ENCODE measurements at places on chromosomes 6 and 20.

DNA sequence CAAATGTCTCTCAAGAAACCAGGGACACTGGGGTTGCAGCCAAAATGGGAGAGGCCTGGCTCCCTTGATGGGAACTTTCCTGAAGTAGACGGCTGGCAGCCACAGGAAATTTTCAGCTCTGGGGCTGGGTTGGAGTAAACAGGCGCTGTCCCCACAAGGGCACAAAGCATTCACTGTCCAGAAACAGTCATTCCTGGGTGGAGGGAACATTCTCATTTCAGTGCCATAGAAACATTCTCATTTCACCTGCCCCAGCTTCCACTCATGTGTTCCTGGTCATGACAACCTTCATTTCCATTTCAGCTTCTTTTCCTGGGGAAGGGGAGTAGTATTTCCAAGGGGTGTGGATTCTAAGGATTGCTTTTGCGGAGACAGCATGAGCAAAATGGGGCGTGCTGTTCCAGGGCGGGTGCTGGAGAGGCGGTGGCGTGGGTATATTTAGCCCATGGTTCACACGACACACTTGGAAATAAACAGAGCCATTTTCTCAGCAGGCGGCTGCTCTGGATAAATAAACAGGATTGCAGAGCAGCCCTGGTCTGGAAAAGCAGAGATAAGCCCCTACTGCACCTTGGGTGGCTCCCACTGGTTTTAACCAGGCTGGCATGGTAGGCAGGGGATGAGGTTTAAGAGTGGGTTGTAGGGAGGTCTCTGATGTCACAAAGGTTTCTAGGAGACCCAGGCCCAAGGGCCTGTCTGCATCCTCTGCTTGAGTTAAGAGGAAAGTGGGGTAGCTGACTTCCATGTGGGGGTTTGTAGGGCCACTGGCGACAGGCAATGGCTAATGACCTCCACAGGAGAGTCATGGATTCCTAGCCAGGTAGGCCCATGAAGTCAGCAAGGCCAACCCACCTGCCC lies 32.9 kb downstream of the COX4I2 start:
- no peak for DNase-seq

- DNase-seq: no peak
Observed at GRCh38 chr6:43226192-43226851, 3.0 kb downstream of the DNPH1 start.

DNA sequence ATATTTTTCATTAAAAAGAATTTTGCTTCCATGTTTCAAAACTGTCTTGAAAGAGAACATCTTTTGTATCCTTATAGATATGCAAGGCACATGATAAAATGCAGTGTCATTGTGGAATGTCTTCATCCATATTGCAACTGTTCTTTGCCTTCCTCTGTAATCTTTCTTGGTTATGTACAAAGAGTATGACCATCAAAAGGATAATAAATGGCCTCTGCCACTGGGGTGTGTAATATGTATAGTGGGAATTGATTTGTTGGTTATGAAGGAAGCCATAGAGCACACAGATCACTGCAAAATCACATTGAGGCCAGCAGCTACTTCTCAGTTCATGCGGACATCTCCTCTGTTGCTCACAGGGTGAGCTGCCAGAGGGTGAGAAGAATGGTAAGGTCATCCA lies 703.5 kb downstream of the TFAP2A start:
- no peak for DNase-seq

DNA sequence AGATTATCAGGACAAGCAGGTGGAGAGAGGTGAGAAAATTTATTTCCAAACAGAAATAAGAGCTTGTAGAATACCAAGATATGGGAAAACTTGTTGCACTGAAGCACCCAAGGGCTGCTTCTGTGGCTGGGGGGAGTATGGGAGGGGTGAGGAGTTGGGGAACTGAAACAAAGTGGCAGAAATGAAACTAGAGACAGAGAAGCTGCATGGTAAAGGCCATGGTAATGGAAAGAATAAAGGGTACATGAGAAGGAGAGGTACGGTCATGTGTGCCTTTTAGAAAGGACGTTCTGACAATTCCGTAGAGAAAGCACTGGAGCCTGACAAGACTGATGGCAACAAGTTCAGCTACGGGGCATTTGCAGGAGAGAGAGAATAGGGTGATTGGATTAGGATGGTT lies 51.6 kb upstream of the RIN2 start:
- DNase-seq: no peak

- no peak for DNase-seq
Observed at GRCh38 chr6:150134280-150134920, 8.4 kb upstream of the PPP1R14C start.

GRCh38 chr6:347232-347631 lies 44.3 kb upstream of the IRF4 start:
- DNase-seq: no peak

- DNase-seq: no peak
Observed at GRCh38 chr20:43458422-43458924, 777 bp downstream of the SRSF6 start.

DNA sequence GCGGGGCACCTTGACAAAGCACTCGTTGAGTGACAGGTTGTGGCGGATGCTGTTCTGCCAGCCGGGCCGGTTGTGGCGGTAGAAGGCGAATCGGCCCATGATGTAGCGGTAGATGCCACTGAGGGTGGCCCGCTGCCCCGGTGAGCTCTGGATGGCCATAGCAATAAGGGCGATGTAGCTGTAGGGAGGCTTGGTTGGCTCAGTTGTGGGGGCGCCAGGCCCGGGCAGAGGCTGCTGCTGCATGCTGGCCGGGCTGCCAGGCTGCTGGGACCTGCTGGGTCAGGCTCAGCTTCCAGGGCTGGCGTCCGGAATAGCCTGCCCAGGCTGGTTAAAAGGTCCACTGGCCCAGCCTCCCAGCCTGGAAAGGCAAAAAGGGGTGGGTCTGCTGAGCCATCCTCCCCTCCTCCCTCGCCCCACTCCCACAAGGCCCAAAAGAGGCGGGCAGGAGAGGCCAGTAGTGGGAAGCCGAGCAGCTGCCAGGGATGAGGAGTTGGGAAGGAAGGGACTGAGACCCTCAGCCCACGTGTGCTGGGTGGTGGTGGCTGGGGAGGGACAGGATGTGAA lies at the start of gene FOXS1:
Gene FOXS1, minus strand, starts transcription at position 305 of the 564 bp plus-strand sequence. Its CDS starts 62 bp downstream, at position 243.
- no peak for DNase-seq

DNA sequence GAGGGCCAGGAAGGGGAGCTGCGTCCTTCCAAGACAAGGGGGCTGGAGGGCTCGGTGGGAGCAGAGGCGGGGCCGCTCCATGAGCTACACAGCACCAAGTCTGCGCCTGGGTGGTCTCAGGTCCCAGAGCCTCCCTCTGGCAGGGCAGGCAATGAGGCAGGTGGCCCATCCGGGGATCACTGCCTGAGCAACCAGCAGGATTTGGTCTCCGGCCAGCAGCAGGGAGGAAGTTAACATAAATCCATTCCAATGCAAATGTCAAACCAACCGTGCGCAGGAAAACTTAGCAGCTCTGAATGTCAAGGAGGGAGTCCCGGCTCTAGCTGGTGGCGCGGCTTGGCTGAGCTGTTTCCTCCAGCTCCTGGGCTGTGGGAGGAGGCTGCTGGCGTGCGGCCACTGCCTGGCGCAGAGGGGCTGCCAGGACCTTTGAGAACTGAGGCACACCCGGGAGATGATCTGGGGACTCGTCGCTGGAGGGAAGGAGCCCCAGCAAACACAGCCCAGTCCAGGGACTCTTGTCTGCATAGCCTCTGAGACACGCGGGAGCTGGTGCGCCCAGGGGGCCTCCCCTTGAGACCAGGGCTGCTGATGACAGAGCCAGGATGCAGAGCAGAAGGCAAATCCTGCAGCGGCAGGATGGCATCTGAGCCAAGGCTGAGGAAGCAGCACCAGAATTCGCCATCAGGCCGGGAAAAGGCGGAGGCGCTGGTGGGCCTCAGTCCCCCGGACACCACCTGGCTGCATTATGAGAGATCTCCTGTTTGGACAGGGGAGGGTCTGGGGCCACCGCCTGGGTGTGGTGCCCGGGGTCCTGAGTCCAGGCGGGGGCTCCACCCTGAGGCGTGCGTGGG lies 33.1 kb upstream of the CHRNA4 start:
- no peak for DNase-seq

GRCh38 chr6:22147921-22148776 lies 148.7 kb downstream of the PRL start:
- no peak for DNase-seq

GRCh38 chr20:36093804-36094145 lies 60.8 kb upstream of the EPB41L1 start:
- no peak for DNase-seq

- no peak for DNase-seq
Observed at GRCh38 chr6:78093906-78094305, 441.1 kb downstream of the MEI4 start.

DNA sequence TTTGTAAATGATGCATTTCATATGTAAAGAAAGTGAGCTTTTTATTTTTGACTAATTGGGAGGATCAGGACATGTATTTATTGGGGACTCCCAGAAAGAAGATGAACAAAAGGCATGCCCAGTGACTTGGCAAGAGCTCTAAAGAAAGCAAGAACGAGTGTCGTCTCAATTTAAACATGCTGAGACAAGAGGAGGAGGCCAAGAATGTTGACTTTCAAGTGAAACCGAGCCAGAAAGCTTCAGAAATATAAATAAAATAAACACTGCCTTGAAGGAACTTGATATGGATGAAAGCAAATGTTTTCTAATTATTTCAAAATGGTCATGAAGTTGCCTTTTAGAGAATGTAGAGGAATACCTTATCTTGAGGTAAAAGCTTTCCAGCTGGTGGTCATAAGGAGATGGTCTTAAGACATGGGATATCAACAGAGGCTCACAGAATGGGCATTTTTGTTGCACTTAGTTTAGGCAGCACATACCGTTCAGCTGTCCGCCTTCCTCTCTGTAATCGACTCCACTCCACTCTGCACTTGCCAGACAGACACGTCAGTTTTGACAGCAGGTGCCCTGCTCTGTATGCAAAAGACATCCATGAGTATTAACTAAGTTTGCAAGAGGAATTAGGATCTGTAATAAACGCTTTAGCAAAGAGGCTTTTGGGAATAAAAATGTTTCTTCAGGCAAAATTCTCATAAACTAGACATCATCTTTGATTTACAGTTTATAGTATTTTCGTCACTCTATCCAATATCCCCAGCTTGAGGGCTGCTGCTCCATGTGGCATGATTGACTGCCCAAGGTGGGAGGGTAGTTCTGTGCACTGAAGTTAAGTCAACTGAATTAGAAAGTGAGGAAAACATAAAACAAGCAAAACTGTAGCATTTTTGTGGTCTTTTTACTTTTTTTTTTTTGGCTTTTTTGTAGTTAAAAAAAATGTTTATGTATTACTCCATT lies 613.1 kb downstream of the PKHD1 start:
- no peak for DNase-seq

DNA sequence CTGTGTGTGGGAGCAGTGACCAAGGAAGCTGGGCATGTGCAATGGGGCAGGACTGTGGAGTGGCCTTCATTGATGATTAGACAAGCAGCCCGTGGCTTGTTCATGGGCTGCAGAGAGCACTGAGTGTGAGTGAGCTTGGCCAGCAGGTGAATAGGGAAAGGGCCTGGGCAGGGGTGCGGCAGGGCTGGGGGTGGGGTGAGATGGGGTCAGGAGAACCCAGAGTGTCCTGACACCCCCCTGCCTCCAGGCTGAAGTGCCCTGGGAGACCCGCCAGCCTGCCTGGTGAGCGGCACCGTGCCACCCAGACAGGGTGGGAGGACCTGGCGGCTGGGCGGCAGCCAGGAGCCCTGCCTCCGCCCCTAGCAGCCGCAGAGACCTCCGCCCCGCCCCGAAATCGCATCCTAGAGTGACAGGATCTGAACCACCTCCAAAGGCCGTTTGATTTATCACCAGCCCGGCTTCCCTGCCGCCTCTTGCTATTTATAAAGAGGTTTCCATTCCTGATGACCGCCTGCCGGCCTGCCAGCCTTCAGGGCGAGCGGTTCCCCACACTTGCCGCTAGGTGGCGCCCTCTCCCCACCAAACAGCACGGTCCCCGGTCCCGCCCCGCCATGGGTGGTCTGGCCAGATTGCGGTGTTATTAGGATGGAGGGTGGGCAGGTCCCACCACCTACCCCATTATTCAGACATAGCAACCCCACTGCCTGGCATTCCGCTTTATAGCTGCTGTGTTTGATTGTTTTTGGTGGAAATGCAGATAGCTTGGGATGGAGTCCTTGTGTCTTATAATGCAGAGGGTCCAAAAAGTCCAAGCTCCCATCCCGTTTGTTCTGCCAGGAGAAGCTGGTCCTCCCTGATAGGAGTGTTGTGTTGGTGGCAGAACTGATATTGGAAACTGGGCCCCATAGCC lies 3.5 kb downstream of the MYLK2 start:
- no peak for DNase-seq

DNA sequence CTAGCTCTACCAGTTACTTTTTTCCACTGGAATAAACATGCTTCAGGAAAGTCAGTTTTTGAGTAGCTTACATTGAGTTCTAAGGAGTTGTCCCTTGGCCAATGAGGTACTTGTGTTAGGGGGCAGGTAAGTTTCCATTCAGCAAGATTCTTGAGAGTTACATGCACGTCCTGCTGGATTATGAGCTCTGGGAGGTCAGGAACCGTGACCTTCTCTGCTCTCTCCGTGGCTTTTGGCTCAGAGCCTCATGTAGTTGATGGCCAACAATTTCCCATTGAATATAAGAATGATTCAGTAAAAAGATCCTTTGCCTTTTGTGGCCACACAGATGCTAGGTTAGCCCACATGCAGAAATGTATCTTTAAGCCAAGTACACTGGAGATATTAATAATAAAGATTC lies 181.8 kb upstream of the RALGAPA2 start:
- no peak for DNase-seq

DNA sequence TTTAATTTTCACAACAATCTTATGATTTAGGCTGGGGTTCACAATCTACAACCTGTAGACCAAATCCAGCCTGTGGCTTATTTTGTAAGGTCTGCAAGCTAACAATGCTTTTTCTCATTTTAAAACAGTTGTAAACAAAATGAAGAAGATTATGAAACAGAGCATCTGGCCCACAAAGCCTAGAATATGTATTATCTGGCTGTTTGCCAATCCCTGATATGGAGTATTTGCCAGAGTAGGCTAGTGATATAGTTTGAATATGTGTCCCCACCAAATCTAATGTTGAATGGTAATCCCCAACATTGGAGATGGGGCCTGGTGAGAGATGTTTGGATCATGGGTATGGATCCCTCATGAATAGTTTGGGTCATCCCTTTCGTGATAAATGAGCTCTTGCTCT lies 201.8 kb downstream of the DHX35 start:
- no peak for DNase-seq

- no peak for DNase-seq
Observed at GRCh38 chr6:3265671-3266070, 6.9 kb downstream of the PSMG4 start.

DNA sequence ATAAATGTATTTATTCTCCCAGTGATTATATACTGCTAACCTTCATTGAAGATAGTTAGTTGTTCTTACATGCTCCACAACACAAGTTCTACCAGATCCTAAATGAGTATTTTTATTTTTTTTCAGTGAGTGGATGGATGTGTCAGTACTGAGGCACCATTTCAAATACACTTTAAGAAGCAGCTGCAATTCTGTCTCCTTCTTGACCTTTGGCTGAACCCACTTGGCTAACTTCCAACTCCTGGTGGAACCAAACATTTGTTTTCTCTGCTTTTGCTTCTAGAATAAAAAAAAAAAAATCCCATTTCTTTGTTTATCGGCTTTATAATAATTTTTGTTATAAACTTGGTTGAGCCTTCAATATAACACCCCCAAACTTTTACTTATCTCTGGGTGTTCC lies 458.3 kb upstream of the MAP3K7 start:
- no peak for DNase-seq

- no peak for DNase-seq
Observed at GRCh38 chr6:161676586-161676985, 402.7 kb upstream of the AGPAT4 start.

Measured in KG1 (cell line).